ENCODE measurements at places on chromosomes 6 and 20. TPM values are rescaled to one million over a fixed set of nuclear protein-coding genes. Genes with fewer than 3 reads are reported as not detected.
A peak's percentile ranks its signal among the peaks of the same experiment; 100 is the strongest.

- peak; percentile 67 for DNase-seq
Measured at GRCh38 chr6:128519132-128519930, 1.1 kb downstream of the PTPRK start.

GRCh38 chr20:51659491-51660050 lies 108.6 kb downstream of the ATP9A start:
- DNase-seq = no peak

DNA sequence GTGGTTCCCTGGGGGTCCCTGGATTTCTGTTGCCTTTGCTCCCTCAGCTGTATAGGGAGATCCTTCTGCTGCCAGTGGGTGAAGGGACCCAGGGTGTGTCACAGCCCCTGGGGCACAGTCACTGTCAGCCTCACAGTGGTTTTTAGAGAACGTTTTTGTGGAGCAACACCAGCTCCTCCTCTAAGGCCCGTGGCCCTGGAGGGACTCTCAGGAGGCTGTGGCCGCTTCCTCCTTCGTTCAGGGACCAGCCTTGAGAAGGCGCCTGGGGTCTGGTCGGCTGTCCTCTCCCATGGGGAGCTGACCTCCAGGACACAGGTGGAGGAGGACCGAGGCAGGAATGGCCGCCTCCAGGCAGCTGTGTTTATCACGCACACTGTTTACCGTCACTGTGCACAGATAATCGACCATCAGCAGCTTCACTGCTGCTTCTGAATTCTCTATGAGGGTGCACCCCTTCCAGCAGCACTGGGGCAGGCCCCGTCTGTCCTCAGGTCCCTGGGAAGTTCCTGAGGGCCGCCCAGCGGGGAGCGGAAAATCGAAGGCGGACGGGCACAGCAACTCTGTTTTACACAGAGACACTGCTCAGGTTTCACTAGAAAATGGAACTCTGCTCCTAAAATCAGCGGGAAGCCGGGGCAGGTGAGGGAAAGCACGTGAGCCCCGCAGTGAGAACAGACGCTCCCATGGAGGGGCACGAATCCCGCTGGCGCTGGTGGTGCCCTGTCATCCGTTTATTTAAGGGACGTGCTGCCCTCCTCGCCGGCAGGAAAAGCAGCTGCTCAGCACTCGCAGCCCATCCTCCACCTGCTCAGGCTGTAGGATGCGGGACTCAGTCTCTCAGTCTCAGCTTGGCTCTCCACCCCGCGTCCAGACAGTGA lies 10.4 kb upstream of the FRMD1 start:
- no peak for DNase-seq

DNA sequence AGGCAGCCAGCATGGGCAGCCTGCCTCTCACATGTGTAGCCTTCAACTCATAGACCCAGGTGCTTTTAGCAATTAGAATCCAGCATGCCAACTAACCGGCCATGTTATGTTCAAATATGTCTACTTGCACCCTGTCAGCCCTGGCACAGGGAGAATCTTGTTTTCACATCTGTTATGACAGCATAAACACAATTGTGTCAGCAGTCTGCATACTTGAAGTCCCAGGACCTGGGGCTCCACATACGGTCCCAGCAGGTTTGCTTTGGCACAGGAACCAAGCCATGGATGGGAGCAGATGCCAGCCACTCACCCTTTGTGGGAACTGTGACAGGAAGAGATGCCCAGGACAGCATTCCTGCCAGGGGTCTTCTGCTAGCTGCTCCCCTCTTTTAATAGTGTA lies 67.2 kb upstream of the SYNDIG1 start:
- no peak for DNase-seq

DNA sequence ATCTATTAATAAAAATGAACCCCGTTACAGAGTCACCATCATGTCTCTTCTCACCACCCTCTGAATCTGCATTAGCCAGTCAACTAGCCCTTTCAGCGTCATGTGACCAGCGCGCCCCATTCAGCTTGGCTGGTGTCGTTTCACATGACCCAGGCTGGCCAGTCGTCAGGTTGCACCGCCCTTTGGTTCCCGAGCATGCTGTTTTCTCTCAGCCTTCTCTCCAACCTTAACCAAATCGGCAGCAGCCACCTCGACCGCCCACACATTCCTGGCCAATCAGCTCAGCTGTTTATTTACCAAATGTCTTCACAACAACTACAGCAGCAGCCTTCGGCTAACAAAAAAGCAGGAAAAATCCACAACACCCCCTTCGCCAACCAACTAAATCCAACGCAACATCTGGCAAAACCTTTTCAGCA lies 5.6 kb downstream of the SRSF3 start:
- peak; percentile 43 for DNase-seq

- no peak for DNase-seq
Measured at GRCh38 chr20:58458342-58459057, 56.7 kb downstream of the APCDD1L start.

ANGPT4 gene
- total RNA-seq = not detected

All from dermis microvascular lymphatic vessel endothelial cell (primary cell).